LoVo (cell line): ENCODE measurements at places on chromosomes 5 and 9.

DNA sequence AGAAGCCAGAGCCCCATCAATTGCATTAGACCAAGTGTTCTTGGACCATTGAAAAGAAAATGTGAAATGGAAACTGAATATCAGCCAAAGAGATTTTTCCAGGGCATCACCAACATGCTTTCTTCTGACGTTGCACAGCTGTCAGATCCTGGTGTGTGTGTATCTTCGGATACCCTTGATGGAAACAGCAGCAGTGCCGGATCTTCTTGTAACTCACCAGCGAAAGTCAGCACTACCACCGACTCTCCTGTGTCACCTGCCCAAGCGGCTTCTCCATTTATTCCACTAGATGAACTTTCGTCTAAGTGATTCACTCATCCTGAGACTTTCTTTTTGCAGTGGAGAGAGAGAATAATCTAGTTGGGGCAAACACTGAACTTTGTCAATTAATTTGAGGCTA lies 75.7 kb downstream of the PIP5K1B start:
- DNase-seq, result no peak

DNA sequence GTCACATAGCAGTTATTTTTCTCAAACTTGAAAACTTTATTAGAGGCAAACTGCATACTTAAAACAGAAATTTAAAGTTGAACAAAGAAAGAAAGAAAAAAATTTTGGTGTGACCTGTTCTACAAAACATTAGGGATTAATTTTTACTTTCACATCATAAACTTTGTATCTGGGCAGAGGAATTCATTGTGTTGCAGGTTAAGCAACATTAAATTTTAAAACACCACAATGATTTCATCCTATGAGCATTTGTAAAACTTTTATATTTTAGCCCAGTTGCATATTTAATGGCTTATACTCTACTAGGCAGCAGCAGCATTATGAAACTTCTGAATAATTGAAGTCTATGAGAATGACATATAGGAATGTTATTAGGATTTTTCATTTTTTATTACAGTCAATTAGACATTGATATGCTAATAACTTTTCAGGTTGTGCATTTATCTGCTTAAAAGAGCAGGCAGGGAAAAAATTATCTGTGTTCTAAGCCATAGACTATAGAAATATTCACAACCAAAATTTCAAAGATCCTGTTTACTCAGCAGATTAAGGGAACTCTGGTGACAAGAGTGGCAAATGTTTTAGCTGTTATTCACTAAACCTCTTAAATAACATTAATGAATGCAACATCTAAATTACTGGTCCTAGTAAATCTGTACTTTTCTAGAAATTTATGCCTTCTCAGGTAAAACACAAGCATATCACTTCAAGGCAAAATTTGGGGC lies 1088.5 kb upstream of the CDH6 start:
- DNase-seq, result no peak

- no peak for DNase-seq
These were observed 15.8 kb downstream of the LMAN2 start for GRCh38 chr5:177335701-177336065.

- peak; percentile 41 for DNase-seq
These were observed 236.6 kb downstream of the NR3C1 start for GRCh38 chr5:143166661-143167420.

GRCh38 chr5:93723681-93724080 lies 17.7 kb downstream of the POU5F2 start:
- DNase-seq, result no peak

DNA sequence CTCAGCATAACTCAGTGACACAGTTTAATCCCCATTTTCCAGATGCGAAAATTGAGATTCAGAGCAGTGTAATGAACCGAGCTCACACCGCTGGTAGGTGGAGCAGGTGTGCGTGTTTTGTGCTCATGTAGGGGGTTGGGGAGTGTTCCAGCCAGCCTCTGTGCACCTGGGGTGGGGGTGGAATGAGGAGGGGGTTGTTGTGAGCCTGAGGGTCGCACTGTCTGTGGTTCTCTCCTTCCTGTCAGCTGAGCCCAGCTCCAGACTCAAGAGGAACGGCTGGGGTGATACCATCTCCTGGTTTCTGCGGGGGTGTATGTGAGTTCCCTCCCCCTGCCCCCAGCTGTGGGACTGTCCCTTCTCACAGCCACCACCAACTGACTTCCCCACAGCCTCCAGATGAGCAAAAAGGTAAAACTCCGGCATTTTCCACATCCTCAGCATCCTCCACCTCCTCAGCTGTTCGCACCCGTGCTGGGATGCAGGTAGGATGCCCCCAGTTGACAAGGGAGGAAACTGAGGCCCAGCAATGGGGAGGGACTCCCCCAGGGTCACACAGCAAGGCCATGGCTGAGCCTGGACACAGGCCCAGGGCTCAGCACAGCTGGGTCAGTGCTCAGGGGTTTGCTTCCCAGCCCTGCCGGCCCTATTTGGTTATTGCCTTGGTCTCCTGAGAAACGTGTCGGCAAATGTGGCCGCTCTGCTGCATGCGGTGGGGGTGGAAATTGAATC lies 2.1 kb downstream of the SH2D3C start:
- DNase-seq, result no peak

GRCh38 chr9:109270441-109270840 lies 50.4 kb downstream of the EPB41L4B start:
- DNase-seq, result no peak

DNA sequence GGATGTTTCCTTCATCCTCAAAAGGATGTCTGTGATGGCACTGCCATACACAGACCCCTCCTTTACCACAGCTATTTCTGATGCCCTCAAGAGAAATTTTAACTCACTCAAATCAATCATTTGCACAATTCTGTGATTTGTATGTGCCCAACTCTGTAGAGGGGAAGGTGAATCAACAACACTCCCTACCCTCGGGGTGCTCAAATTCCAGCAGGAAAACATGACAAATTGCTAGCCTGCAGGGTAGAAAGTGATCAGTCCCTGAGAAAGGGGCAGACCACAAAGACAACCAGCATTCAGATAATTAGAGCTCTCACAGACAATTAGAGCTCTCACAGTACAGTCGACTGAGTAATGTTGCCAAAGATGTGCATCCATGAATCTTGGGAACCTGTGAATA lies 45.3 kb upstream of the FOXE1 start:
- DNase-seq, result no peak

DNA sequence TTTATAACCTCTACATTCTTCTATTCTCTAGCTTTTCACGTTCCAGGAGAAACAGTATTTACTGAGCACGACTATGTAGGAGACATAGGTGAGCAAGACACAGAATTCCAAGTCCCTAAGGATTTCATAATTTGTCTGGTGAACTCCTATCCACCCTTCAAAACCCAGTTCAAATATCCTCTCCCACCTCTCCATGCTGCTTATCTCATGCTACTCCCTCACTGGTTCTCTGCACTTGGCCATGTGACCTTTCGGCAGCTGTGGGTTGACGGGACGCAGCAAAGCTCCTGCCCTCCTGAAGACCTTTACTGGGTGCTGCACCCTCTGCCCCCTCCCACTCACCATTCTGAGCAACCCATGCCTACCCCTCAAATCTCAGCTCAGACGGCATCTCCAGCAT lies 173.2 kb downstream of the RGS3 start:
- DNase-seq, result no peak

GRCh38 chr5:111076091-111076490 lies 4.6 kb downstream of the TSLP start:
- DNase-seq, result no peak

DNA sequence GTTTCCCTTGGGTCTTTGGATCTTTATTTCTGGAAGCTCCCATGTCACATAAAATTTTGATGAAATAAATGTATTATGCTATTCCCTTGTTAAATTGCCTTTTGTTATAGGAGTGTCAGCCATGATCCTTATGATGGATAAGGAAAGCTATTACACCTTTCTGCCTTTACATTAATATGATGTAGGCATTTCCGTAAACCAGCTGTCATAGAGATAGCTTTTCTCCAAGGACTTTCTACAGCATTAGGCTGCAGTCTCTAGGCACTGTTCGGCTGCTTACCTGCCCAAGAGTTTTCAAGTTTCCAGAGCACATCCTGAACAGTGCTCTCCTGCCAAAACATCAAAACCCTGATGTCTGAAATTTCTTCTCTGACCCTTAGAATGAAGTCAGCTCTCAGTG lies 87.4 kb downstream of the HAPLN1 start:
- no peak for DNase-seq

GRCh38 chr9:124695280-124695890 lies 75.7 kb downstream of the NR6A1 start:
- DNase-seq, result no peak

DNA sequence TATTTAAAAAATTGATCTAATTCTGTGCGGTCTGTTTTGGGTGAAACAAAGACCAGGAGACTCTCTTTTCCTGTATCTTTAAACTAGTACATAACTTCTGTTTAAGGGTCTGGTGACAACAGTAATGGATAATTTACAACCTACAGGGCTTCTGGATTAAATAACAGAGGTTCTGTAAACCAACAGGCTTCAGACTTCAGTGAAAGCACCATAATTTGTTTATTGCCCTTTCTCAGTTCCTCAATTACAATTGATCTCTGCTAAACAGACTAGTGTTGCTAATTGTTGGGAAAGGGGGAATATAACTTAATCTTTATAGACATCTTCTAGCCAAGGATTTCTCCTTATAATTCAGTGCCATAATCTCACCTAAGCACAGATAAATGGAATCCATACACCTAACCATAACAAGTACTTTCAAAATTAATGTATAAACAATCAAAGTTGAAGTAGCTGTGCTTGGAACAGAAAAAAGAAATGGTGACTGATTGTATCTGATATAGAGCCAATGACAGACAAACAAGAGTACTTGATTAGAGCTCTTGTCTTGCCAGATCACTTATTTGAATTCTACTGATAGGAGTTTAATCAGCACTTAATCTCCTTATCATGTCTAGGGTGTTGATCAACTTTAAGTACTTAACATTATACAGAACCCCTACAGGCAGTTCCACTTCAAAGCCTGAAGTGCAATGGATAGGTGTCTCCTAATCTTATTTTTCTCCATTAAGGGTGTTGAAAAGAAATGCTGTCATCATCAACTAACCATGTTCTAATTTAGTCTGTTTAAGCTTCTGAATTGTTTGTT lies 536.0 kb downstream of the NR2F1-AS1 start:
- DNase-seq, result no peak

- no peak for DNase-seq
These were observed 174.9 kb upstream of the GPR151 start for GRCh38 chr5:146690880-146691355.

- DNase-seq, result no peak
These were observed 500 bp downstream of the URM1 start for GRCh38 chr9:128371630-128372117.

- DNase-seq, result no peak
These were observed 56.4 kb upstream of the LARP1 start for GRCh38 chr5:154698763-154699162.

DNA sequence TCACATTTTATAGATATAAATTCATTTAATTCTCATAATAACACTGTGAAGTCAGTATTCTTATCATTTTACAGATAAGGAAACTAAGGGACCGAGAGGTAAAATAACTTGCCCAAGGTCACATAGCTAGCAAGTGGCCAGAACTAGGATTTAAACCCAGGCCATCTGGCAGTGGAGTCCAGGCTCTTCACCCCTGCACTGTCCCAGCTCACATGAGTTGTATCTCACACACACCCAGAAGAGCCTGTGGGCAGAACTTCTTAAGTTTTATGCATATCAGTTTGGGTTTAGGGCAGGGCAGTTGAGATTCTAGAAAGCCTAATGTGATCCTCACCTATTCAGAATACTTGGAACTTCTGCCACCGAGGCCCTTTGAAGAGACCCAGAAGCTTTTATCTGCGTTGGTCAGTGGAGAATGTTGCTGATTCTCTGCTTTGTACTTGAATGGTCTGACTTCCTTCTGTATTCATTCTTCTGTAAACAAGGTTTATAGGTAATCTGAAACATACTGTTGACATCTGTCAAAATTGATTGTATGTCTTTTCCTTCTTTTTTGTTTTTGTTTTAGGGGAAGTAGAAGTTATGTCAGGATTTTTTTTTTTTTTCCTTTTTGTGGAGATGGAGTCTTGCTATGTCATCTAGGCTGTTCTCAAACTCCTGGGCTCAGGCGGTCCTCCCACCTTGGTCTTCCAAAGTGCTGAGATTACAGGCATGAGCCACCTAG lies 75.8 kb downstream of the KIAA1958 start:
- DNase-seq, result no peak

DNA sequence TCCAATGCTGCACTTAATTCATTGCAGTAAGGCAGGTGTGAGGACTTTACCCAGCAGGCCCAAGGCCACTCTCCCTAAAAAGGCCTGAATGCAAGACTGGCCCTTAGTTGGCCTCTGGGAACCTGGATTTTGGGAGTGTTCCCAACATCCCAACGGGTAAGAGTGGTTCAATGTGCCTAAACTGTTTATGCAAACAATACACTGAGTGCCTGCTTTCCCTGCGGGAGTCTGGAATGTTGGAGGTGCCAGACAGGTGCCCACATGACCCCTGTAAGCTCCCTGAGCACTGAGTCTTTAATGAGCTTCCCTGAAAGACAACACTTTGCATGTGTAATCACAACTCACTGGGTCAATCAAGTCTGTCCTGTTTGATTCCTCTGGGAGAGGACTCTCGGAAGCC lies 37.4 kb downstream of the NSUN2 start:
- no peak for DNase-seq

DNA sequence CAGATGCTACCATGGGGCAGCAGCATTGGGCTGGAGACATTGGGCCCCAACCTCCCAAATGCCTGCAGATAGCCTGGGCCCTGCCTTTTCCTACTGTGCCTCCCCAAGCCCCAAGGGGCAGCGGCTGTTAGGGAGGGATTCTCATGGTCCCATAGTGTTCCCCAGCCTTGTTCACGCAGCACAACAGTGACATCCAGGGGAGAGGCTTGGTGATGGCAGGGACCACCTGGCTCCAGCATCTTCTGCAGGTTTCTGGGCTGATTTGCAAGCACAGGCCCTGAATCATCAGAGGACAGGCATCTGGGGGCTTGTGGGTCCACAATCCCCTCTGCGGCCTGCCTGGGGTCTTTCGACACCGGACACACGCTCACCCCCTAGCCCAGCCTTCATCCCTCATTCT lies 354.6 kb downstream of the SLIT3 start:
- DNase-seq, result no peak

DNA sequence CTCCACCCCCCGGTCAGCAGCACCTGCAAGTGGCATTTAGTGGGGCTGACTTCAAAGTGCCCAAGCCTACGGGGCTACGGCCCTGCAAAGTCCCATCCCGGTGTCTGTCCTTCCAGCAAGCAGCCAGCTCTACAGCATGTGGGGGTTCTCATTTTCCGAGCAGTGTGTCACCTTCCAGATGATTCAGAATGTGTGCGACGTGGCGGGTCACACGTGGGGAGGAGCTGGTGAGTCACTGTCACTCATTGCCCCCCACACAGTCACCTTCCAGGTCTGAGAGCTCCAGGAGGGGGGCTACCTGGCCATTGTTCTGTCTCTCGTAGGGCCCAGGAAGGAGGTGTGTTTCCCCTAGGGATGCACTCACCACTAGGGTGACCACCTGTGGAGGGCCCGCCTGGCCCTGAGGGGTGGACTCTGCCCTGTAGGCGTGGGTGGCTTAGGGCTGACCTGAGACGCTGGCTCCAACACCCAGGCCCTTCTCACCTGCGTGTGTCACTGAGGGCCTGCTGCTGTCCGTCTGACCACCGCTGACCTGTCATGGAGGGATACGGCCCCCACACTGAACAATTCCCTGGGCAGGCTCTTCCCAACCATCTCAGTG lies 70.2 kb downstream of the SEMA4D start:
- no peak for DNase-seq

- DNase-seq, result no peak
These were observed 6.1 kb downstream of the ANXA2R start for GRCh38 chr5:43033841-43034590.
